ENCODE measurements at places on chromosomes 2 and 18.

DNA sequence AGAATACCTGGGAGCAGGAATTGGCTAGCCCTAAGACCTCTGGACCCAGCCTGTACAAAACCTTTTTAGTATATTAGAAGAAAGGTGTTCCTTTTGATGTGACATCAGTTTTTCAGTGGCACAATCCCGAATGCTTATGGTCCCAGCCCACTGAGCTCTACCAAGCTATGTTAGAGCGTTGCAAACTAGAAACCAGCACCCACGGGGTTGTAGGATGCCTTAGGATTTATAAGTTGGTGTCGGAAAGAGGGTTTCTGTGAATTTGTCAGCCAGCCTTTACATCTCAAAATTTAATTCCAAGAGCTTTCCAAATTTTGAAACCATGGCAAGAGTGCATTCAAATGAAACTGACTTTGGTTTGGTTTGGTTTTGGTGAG lies 499 bp upstream of the LMAN1 start:
- DNase-seq, result no peak

GRCh38 chr2:121288454-121289231 lies 3.6 kb upstream of the TFCP2L1 start:
- no peak for DNase-seq

GRCh38 chr2:78780256-78780655 lies 245.2 kb upstream of the REG3G start:
- no peak for DNase-seq

GRCh38 chr2:170827841-170828532 lies 11.3 kb downstream of the GAD1 start:
- DNase-seq, result no peak

- no peak for DNase-seq
Observed at GRCh38 chr18:35500113-35500512, 2.4 kb upstream of the INO80C start.

DNA sequence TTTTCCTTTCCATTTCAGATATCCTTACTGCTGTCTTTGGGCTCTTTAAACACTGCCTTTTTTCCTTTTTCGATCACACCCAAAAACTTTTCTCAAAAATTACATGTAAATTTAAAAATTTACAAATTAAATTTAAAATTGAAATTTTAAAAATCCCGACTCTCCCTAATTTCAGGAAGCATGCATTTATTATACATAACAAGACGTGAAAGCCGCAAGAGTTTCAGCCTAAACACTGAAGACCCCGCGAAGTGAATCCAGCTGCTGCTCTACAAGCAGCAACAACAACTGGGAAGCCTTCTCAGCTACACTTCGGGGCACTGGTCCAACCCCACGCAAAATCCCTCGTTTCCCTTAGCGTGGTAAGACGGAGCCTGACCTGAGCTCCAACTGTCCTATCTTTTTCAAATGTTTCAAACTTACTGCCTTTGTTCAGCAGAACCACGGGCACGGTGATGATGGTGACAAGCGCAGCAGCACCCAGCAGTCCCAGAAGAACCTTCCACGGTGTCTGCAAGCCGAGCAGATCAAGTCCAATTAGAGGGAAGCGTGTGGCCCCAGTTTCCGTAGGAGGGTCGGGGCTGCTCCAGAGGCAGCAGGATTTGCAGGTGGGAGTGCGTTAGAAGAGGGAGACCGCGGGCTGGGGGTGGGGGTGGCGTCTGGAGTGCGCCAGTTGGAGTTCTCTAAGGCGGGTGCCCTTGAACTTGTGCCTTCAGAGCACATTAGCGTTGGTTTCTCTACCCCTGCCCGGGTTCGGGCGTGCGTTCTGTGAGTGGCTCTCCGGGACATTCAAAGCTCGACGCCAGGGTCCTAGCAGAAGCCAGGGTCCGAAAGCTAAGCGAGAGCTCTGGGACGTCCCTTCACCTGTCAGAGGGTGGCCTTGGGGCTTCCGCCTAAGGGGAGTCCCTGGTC lies 783 bp downstream of the DPP4 start:
- no peak for DNase-seq

GRCh38 chr2:234945339-234945873 lies 6.4 kb upstream of the SH3BP4 start:
- DNase-seq, result no peak
